Left kidney (tissue), 8 donors: ENCODE measurements at places on chromosomes 3 and 15. TPM values are rescaled to one million over a fixed set of nuclear protein-coding genes. Genes with fewer than 3 reads are reported as not detected.

GRCh38 chr3:182793663-182794454 lies 555 bp downstream of the ATP11B start:
- DNase-seq, result peak; percentile 52

- DNase-seq, result no peak
Measured at GRCh38 chr15:61892140-61892539, 168.1 kb downstream of the VPS13C start.

The PROK2 gene
- 0.08 TPM for polyA plus RNA-seq

The FRMD5 gene
- polyA plus RNA-seq, result 1.8 TPM

- no peak for DNase-seq
Measured at GRCh38 chr15:88252441-88252840, 4.1 kb downstream of the NTRK3 start.

DNA sequence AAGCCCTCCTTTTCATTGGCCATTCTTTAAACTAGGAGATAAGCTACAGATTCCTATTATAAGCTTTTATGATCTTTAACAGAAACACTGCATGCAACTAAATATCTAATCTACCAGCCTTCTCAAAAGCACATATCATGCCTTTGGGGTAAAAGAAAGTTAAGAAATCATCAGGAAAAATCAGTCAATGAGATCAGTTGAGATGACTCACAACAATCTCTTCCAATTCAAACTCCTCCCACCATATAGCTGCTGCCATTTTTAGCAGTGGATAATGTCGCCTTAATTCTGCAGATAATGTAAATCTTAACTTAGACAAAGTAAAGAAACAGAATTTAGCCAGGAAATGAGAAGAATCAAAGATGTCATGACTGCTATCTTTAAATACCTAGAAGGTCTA lies 135.2 kb upstream of the BCL6 start:
- DNase-seq, result no peak

DNA sequence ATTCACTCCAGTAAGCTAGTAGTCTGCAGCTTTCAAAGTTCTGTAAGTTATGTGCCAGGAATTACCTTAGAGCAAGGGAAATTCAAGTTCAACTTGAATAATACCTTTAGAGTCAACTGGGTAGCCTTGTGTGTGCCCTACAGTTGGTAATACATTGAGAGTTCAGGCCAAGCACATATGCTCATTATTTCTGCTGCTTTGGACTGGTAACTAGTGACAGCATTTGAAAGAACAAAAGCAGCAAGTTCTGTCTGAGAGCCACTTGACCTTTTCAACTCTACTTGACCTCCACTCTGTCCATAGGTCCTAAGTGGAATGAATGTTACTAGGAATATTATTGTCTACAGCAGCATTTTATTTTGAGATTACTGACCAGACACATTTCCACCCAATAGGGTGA lies 723.5 kb downstream of the NLGN1 start:
- no peak for DNase-seq

DNA sequence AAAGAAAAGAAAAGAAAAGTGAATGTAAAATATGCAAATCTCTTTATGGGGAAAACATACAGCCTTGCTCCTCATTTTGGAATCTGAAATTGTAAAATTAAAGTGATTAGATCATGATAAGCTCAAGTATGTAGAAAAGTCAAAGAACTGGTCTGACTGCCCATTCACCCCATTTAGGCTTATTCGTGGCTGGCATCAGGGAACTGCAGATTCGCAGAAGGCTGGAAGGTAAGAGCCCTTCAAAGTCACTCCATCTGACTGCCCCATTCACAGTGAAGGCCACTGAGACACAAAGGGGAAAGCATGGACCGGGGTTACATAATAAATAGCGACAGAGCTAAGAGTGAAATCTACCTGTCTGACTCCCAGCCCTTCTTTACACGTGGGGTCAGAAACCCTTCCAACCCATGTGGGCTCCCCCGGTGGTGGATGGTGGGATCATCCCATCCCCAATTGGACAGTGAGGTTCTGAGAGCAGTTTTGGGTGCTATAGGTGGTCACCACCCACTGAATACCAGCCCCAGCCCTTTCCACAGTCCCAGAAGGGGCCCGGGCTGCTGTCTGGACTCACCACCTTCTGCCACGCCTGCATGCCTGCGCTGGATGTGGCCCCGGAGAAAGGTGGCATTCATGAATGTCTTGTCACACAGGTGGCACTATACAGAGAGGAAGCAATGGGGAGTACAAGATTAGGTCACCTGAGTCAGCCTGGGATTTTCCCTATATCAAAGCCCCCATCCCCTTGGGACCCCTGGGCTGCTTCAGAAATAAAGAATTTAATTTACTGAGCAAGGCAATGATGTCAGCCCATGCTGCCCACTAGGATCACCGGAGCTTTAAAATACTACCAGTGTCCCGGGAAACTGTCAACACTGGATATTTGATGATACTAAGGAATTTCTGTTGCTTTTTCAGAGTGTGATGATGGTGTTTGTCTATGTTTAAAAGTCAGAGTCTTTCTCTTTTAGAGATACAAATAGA lies 17.9 kb downstream of the DZIP1L start:
- no peak for DNase-seq

The KLHL18 gene
- 14.9 TPM for polyA plus RNA-seq
